ENCODE measurements at places on chromosomes 6 and 20. TPM values are rescaled to one million over a fixed set of nuclear protein-coding genes. Genes with fewer than 3 reads are reported as not detected.

The KCNK16 gene
- not detected for total RNA-seq

The FAM135A gene
- total RNA-seq = 59.3 TPM

The RNF144B gene
- 3.8 TPM for total RNA-seq

The FKBP5 gene
- 235 TPM for total RNA-seq

The TBXT gene
- total RNA-seq = not detected

The PSORS1C1 gene
- total RNA-seq = 19.0 TPM

The TTPAL gene
- 20.9 TPM for total RNA-seq

The PLA2G7 gene
- total RNA-seq = not detected

The SRSF6 gene
- 61.6 TPM for total RNA-seq

The NELFE gene
- total RNA-seq = 114 TPM

DNA sequence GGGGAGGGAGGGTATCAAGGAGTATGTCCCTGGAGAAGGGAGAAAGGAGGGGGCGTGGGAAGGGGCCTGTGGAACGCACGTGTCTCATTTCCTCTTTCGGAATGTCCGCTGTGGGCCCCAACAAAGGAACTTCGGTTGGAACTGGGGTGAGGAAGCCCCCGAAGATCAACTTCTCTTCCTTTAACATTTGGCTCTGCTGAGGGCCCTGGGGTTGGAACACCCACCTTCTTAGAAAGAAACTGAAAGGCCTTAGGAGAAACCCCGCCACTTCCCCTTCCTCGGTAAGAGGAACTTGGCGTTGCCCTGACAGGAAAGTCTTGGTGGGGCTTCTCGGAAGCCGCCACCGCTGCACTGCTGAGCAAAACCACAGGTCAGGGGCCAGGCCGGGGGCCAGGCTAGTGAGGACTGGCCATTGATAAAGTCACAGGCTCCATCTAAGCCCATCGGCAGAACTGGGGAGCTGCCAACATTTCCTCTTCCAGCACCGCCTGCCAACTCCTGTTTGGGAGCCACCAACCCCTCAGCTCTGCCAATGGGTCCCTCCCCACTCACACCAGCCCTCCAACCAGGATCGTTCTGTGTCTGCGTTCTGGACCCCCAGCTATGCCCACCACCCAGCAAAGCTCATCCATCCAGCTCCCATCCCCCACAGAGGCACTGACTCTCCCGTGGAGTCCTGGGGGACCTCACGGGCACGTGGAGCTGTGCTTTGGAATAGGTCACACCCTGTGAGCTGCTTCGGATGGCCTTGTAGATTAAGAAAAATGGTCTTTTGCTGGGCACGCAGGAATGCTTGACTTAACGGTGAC is 44.8 kb downstream of the FGD2 start:
- no peaks in the 10 kb centered on the region for H3K36me3 ChIP-seq
- DNase-seq = peak; percentile 77
- H3K27ac ChIP-seq = peak overlapping the region; percentile 33
- no peaks in the 10 kb centered on the region for H3K27me3 ChIP-seq
- H3K4me3 ChIP-seq = no peak overlapping the region

GRCh38 chr20:48908656-48909319 is 12.7 kb upstream of the ARFGEF2 start:
- H3K27ac ChIP-seq = no peak overlapping the region
- no peak overlapping the region for H3K4me3 ChIP-seq
- no peaks in the 10 kb centered on the region for H3K36me3 ChIP-seq
- no peaks in the 10 kb centered on the region for H3K4me1 ChIP-seq

GRCh38 chr20:59939052-59939878 is 840 bp downstream of the PPP1R3D start:
- peaks cover 19% of the 10 kb centered on the region for H3K36me3 ChIP-seq
- no peak for DNase-seq
- no peaks in the 10 kb centered on the region for H3K27me3 ChIP-seq
- peaks cover 30% of the 10 kb centered on the region for H3K4me1 ChIP-seq

DNA sequence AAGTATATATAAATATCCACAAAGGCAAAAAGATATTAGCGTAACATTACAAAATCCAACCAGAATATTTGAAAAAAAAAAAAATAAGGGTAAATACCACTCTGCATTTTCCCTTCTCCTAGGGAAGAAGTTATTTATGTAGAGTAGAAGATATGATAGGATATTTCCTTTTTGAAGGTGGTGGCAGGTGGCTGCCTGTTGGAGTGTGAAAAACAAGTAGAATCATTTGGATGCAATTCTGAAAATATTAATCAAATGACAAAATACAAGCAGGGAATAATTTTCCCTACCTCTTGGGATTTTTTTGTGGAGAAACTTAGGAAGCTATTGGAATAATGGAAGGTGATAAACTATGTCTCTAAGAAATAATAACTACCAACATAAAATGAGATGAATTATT is 62.5 kb upstream of the OGFRL1 start:
- DNase-seq = no peak
- H3K4me1 ChIP-seq = no peaks in the 10 kb centered on the region
- H3K27ac ChIP-seq = no peak overlapping the region
- H3K4me3 ChIP-seq = no peak overlapping the region
- no peaks in the 10 kb centered on the region for H3K27me3 ChIP-seq
- H3K36me3 ChIP-seq = no peaks in the 10 kb centered on the region

GRCh38 chr6:3270258-3270657 is 11.5 kb downstream of the PSMG4 start:
- H3K4me1 ChIP-seq = peaks cover 6% of the 10 kb centered on the region
- no peak overlapping the region for H3K4me3 ChIP-seq
- peak; percentile 71 for DNase-seq
- no peaks in the 10 kb centered on the region for H3K27me3 ChIP-seq
- no peaks in the 10 kb centered on the region for H3K36me3 ChIP-seq

GRCh38 chr20:49790077-49790798 is 22.4 kb upstream of the SLC9A8 start:
- H3K4me1 ChIP-seq = peaks cover 38% of the 10 kb centered on the region
- H3K36me3 ChIP-seq = no peaks in the 10 kb centered on the region
- H3K27me3 ChIP-seq = no peaks in the 10 kb centered on the region
- H3K27ac ChIP-seq = peak overlapping the region; percentile 42
- no peak overlapping the region for H3K4me3 ChIP-seq

DNA sequence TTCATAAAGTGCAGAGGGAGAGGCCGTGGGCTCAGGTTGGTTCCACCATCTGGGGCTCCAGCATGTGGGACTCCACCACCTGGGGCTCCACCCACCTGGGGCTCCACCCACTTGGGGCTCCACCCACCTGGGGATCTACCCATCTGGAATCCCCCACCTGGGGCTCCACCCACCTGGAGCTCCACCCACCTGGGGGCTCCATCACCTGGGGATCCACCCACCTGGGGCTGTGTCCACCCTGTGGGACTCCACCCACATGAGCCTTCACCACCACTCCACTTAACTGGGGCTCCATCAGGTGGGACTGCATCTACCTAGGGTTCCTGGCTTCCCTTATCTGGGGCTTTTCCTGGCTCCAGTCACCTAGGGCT is 226.0 kb upstream of the CDYL start:
- H3K27me3 ChIP-seq = no peaks in the 10 kb centered on the region
- no peak for DNase-seq
- no peaks in the 10 kb centered on the region for H3K36me3 ChIP-seq
- H3K4me1 ChIP-seq = no peaks in the 10 kb centered on the region
- H3K27ac ChIP-seq = no peak overlapping the region

DNA sequence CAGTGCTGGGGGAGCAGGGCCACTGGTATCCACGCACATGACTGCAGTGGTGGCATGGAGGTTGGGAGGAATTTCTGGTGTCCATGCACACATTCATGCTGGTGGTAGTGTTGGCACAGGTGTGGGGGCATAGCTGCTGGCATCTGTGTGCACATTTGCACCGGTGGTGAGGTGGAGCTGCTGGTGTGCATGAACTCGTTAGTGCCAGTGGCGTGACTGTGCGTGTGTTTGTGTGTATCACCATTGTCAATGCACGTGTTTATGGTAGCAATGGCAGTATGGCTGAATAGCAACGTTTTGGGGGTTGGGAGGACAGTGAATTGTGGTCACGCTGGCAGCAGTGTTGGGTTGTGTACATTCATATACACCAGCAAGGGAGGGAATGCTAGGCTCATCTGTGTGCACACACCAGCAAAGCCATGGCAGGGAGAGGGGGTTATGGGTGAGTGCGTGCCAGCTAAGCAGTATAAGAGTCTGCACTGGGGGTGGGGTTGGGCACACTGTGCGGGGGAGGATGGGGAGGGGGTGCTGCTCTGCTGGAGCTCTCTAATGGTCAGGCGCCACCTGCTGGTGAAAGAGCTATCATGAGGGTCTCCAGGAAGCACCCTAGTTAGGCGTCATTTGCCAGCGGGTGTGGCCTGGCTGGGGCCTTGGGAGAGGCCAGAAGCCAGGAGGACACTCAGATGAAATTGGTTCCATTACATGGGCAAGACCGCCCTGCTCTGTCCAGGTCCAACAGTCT is 626.1 kb upstream of the ID4 start:
- H3K4me1 ChIP-seq = no peaks in the 10 kb centered on the region
- no peak overlapping the region for H3K4me3 ChIP-seq
- no peak for DNase-seq

- DNase-seq = no peak
- H3K27ac ChIP-seq = no peak overlapping the region
- no peaks in the 10 kb centered on the region for H3K27me3 ChIP-seq
- no peaks in the 10 kb centered on the region for H3K4me1 ChIP-seq
- H3K4me3 ChIP-seq = no peak overlapping the region
Observed at GRCh38 chr6:48881551-48881950, 581.5 kb downstream of the MMUT start.

- no peaks in the 10 kb centered on the region for H3K27me3 ChIP-seq
- no peaks in the 10 kb centered on the region for H3K4me1 ChIP-seq
- H3K27ac ChIP-seq = no peak overlapping the region
- no peak overlapping the region for H3K4me3 ChIP-seq
- H3K36me3 ChIP-seq = no peaks in the 10 kb centered on the region
- no peak for DNase-seq
Observed at GRCh38 chr6:167658106-167658505, 168.6 kb upstream of the AFDN start.

GRCh38 chr6:137936798-137937197 is 69.7 kb downstream of the TNFAIP3 start:
- no peaks in the 10 kb centered on the region for H3K4me1 ChIP-seq
- no peak for DNase-seq
- H3K27ac ChIP-seq = no peak overlapping the region
- H3K4me3 ChIP-seq = no peak overlapping the region
- H3K27me3 ChIP-seq = no peaks in the 10 kb centered on the region

- H3K27me3 ChIP-seq = no peaks in the 10 kb centered on the region
- no peak overlapping the region for H3K4me3 ChIP-seq
- no peak overlapping the region for H3K27ac ChIP-seq
- H3K4me1 ChIP-seq = no peaks in the 10 kb centered on the region
Observed at GRCh38 chr20:5354901-5355300, 38.1 kb upstream of the PROKR2 start.

- peak overlapping the region; percentile 78 for H3K27ac ChIP-seq
- H3K27me3 ChIP-seq = no peaks in the 10 kb centered on the region
- DNase-seq = no peak
- H3K4me3 ChIP-seq = no peak overlapping the region
Observed at GRCh38 chr6:52594221-52594620, 17.4 kb upstream of the TRAM2 start.

GRCh38 chr20:59738851-59739250 is 134.5 kb downstream of the PHACTR3 start:
- no peak overlapping the region for H3K4me3 ChIP-seq
- H3K27me3 ChIP-seq = no peaks in the 10 kb centered on the region
- DNase-seq = no peak
- H3K4me1 ChIP-seq = no peaks in the 10 kb centered on the region

Measured in transverse colon (tissue), 4 donors.